Right atrium auricular region (tissue), 2 donors: ENCODE measurements at places on chromosomes 3 and 15. TPM values are rescaled to one million over a fixed set of nuclear protein-coding genes. Genes with fewer than 3 reads are reported as not detected.

Gene CHRM5
- total RNA-seq, result not detected

DNA sequence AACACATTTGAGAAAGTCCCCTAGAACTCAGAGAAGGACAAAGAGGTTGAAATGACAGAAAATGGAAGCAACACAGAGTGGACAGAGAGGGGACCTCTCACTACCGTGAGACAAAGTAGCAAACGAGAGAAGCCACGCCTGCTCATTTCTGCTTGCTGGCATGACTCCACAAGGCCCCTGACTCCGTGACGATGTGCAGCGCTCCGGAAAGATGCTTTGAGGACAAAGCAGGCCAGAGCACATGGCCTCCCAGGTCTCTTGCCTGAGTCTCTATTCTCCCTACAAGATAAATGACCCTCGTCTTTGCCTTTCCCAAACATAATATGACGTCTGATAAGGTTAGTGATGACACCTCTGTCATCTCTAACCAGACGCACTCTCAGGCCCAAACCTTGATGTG, 63.8 kb upstream of the CTSH start:
- H3K36me3 ChIP-seq, result no peaks in the 10 kb centered on the region
- H3K4me3 ChIP-seq, result no peak overlapping the region
- H3K4me1 ChIP-seq, result peaks cover 11% of the 10 kb centered on the region
- no peaks in the 10 kb centered on the region for H3K27me3 ChIP-seq

DNA sequence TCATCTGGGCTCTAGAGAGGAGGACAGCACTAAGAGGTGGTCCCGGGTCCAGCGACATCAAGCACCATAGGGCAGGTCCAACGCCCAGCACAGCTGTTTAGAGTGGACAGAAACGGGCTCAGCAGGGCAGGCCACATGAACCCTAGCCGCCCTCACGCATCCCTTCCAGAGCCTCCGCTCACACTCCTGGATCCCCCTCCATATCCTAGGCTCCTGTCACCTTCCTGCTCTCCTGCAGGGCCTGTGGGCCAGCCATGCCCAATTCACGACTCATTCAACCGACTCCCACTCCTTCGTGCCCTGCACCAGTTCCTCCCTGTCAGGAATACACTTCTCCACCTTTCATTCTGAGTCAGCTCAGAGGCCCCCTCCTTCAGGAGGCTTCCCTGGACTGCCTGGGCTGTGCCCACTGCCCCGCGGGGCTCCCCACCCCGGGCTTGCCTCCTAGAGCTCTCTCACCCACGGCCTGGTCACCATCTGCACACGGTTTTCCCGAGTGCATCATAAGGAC, 90.2 kb downstream of the LINGO1 start:
- no peaks in the 10 kb centered on the region for H3K36me3 ChIP-seq
- no peak for DNase-seq
- H3K27ac ChIP-seq, result peak overlapping the region; percentile 57
- H3K27me3 ChIP-seq, result no peaks in the 10 kb centered on the region
- no peak overlapping the region for H3K4me3 ChIP-seq

GRCh38 chr15:70153921-70154717, 56.4 kb upstream of the TLE3 start:
- DNase-seq, result no peak
- no peaks in the 10 kb centered on the region for H3K36me3 ChIP-seq
- no peak overlapping the region for H3K27ac ChIP-seq
- peaks cover 51% of the 10 kb centered on the region for H3K4me1 ChIP-seq
- H3K27me3 ChIP-seq, result no peaks in the 10 kb centered on the region

DNA sequence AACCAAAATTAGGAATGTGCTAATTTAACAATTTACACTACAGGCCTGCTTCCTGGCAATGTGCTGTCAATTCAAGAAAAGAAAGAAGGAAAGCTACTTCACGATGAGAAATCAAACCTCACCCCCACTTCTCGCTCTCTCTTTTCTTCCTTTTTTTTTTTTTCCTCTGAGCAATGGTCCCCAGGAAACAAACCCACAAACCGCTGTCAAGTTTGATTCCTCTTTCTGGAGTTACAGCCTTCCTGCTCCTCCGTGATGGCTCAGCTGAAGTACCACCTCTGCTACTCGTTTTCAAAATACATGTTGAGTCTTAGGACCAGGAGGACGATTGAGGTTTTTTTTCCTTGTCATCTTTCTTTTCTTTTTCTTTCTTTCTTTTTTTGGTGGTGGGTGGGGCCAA, 3.4 kb upstream of the TRIM71 start:
- no peak overlapping the region for H3K27ac ChIP-seq
- peaks cover 23% of the 10 kb centered on the region for H3K27me3 ChIP-seq
- H3K36me3 ChIP-seq, result no peaks in the 10 kb centered on the region
- no peaks in the 10 kb centered on the region for H3K4me1 ChIP-seq
- no peak overlapping the region for H3K4me3 ChIP-seq
- DNase-seq, result no peak

DNA sequence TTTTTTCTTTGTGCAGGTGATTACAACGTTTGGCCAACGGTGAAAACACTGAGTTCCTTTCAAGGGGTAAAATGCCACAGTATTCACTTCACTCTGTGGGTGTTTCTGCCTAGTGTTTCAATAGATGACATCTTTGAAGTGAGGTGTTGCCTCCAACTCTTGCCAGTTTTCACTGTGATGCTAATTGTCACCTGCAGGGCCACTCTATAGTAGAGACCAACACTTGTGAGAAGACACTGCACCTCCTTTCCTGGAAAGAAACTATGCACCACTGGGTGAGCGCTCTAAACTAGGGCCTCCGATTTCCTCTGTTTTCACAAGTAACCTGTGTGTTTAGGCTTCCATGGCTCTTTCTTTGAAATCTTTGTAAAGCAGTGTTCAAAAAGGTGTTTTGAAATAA, 98.3 kb downstream of the THRB start:
- DNase-seq, result no peak
- no peak overlapping the region for H3K4me3 ChIP-seq
- no peaks in the 10 kb centered on the region for H3K27me3 ChIP-seq
- no peaks in the 10 kb centered on the region for H3K36me3 ChIP-seq
- H3K27ac ChIP-seq, result no peak overlapping the region
- peaks cover 6% of the 10 kb centered on the region for H3K4me1 ChIP-seq

- H3K4me1 ChIP-seq, result no peaks in the 10 kb centered on the region
- no peak overlapping the region for H3K4me3 ChIP-seq
- H3K36me3 ChIP-seq, result no peaks in the 10 kb centered on the region
- H3K27me3 ChIP-seq, result no peaks in the 10 kb centered on the region
Measured at GRCh38 chr3:12246497-12247163, 42.2 kb upstream of the PPARG start.

GRCh38 chr3:8627201-8627940, 17.2 kb downstream of the SSUH2 start:
- H3K27ac ChIP-seq, result no peak overlapping the region
- H3K27me3 ChIP-seq, result no peaks in the 10 kb centered on the region
- no peak for DNase-seq
- H3K36me3 ChIP-seq, result no peaks in the 10 kb centered on the region
